ENCODE measurements at places on chromosomes 12 and 14.

GRCh38 chr12:857611-858010, 91.9 kb downstream of the RAD52 start:
- no peak for DNase-seq

DNA sequence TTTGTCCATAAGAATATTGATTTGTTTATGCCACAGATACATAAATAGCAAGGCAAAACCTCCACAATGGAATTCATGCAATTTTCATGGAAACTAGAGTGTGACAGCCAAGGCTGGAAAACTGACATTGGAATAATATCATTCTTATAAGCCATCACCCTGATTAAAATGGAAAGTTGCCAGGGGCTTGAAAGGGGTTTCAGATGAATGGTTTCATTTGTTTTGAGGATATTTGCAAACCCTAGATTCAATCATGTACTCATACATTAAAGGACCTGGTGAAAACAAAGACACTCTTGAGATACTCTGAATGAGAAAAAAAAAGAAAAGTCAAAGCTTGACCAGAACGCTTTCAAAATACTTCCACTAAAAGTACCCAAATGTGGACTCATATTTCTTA, 205.7 kb downstream of the DIO2 start:
- DNase-seq, result no peak

DNA sequence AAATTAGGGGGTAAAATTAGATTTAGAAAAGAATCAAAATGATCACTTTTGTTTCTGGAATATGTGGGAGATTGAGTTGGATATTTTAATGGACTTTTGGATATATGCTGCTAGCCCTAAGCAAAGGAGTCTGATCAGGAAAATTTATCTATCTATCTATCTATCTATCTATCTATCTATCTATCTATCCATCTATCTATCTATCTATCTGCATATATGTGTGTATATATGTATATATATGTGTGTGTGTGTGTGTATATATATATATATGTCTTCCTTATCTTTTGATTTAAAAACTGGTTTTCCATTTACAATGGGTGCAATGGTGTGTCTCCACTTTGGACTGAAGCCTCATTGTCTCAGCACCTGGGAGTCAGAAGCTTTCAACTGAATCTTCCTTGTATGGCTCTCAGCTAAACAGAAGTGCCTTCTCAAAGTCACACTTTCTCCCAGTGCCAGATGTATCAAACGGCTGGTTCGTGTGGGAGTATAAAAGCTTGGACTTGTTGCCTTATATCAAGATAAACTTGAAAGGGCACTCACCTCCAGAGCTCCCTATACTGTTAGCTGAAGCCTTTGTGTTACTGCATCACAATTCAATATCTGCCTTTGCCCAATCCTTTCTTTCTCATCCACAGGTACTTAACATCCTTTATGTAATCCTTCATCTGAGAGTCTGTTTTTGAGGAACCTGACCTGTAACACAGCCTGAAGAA, 31.6 kb upstream of the CD69 start:
- DNase-seq, result no peak

- DNase-seq, result no peak
These were observed 20.8 kb downstream of the SNRNP35 start for GRCh38 chr12:123478762-123479161.

GRCh38 chr14:34254031-34254430, 208.0 kb downstream of the SPTSSA start:
- DNase-seq, result no peak

DNA sequence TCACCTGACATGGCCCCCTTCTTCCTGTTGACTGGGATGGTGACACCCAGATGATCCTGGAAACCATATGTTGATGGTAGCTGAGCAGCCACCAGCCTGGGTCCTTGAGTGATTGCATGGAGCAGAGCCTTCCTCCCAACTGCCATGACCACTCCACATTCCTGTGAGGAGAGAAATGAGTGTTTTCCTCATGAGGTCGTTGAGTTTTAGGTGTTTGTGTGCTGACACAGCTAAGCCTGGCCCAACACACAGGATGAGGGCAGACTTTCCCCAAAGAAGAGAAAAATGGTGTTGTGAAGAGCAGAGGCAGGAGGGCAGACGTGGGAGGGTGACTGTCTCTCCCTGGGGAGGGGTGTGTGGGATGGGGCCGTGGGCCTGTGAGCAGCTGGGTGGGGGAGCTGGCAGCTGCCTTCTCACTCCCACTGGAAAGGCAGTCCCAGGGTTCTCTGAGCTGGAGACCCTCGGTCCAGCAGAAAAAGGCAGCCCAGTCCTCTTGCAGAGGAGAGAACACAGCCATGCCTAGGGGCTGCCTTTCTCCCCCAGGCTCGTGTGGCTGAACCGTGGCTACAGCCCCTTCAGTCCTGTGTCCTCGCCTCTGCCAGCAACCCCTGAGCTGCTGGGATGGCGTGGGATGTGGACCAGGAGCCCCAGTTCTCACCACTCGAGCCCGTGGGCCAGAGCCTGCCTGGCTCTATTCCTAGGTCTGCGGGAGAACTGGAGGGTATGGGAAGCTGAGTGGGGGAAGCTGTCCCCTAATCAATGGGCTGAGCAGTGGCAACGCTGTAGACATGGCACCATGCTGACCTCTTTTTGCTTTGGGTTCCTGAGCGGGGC, 257.0 kb downstream of the ADGRD1 start:
- no peak for DNase-seq

GRCh38 chr12:10243818-10244520, 31.3 kb downstream of the GABARAPL1 start:
- no peak for DNase-seq

DNA sequence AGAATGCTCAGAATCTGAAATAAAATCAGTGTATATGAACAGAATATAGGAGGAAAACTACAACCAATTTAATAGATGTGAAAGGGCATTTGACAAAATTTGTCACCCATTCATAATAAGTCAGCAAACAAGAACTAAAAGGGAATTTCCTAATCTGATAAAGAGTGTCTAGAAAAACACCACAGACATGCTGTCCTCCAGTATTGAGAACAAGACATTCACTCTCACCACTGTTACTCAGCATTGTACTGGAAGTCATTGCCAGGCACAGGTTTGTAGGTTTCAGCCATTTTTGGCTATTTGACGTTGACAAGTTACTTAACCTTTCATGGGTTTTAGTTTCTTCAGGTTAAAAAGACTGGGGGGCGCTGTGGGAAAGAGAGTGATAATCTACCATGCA, 13.2 kb downstream of the EIF2S1 start:
- DNase-seq, result no peak

GRCh38 chr14:106269451-106270204, 743.2 kb downstream of the TMEM121 start:
- no peak for DNase-seq

- DNase-seq, result no peak
These were observed 55.3 kb downstream of the GALNT16 start for GRCh38 chr14:69315301-69315700.

DNA sequence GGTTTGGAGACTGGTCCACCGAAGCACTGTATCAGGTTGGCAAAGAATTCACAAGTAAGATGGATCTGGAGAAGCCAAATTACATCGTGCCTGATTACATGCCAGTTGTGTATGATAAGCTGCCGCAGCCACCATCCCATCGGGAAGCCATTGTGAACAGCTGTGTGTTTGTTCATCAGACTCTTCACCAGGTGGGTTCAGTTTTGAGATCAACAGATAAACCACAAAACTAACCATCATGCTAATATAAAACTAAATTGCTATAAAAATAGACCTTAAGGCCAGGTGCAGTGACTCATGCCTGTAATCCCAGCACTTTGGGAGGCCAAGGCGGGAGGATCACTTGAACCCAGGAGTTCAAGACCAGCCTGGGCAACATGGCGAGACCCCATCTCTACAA, 58.9 kb downstream of the HSP90AA1 start:
- DNase-seq, result no peak

DNA sequence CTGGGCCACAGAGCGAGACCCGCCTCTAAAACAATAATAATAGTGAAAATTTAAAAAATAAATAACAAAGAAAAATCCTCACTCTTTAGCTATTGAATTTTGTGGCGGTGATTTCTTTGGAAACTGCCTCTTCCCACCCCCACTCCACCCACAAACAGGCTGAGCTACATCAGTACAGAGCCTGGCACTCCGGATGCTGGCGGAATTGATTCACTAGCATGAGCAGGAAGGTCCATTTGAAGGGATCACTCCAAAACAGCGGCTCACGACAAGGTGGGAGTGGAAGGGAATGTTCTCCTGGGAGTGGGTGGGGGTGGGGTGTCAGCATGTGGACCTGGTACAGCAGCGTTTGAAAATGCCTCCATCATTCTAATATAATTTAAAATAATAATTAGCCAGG, 26.1 kb downstream of the CCDC177 start:
- DNase-seq, result no peak

GRCh38 chr12:49054524-49054923, 6.1 kb downstream of the KMT2D start:
- no peak for DNase-seq

- DNase-seq, result no peak
These were observed 17.8 kb downstream of the PAPOLA start for GRCh38 chr14:96519970-96520369.

All from vagina (tissue), 2 donors.